ENCODE measurements at places on chromosomes 12 and 14. TPM values are rescaled to one million over a fixed set of nuclear protein-coding genes. Genes with fewer than 3 reads are reported as not detected.

- DNase-seq, result no peak
Observed at GRCh38 chr12:79557690-79558315, 133.0 kb downstream of the PAWR start.

DNA sequence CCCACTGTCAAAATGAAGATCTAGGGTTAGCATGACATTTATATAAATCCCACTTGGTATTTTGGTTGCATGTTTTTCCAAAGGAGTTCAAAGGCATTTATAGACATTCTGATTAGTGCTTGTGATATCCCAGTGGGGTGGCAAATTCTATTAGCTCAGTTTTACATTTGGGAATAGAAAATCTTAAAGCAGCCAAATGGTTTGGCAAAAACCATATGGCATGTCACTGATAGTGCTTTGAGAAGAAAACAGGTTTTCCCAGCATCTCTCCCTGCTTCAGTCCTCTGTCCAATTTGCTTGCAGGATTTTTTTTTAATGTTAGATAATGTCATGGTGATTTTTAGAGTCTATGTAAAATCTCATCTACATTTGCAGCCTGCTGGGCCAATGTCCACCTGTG, 225.1 kb upstream of the DIO3 start:
- no peak for DNase-seq

DNA sequence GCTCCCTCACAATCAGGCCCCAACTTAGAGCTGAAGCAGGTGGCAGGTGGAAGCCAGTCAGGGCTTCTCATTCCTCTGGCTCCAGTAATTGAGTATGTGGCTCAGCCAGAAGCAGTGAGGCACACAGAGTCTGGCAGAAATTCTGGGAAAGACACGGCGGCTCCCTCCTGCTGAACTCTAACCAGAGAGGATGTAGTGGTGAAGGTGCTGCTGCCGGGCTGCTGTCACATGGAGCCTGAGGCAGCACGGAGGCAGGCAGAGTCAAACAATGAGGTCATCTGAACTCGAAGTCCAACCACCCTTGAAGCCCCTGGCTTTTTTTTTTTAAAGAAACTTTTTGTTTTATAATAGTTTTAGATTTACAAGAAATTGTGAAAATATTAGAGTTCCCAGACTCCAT, 33.4 kb upstream of the SMOC1 start:
- DNase-seq, result no peak

DNA sequence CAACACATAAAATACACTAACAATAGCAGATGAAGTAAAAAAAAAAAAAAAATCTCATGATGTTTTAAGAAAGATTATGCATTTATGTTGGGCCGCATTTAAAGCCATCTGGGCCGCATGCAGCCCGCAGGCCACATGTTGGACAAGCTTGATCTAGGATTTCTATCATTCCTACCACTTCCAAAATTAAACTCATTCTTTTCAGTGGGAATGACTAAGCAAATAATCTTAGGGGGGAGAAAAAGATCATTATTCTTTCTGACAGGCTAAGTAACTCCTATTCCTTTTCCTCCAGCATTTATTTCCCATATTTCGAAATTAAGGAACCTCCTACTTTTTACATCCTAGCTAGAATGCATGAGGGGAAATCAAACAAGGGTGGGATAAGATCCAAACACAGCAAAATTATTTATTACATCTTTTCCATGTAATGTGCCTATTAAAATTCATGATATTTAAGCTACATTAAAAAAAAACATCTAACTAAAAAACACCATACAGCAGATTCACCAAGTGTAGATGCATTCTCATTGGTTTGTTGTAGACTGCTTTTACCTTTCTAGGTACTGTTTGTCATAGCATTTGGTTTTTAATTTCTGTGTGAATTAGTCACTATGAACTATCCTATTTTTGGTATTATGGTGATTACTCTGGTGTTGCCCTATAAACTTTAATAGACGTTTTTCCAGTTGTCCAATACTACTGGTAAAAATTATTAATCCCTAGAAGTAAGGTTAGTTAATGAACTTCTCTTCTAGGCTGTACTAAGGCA, 76.1 kb downstream of the RASSF8 start:
- DNase-seq, result no peak

DNA sequence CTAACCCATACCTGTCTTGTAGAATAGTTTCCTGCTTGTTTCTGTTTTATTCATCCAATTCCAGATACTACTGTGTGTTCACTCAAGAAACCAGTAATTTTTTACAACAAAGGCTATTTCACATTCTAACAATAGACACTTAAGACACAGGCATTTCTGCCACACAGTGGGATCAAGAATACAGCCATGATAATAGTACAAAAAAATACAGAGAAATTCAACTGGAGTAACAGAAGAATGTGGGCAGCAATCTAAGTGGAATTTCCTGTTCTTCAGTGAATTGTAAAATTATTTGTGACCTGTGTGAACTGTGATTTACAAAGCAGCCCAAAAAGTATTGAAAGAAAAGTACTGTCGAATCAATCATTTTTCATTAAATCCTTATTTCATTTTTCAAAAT, 282.9 kb downstream of the CCER1 start:
- no peak for DNase-seq

DNA sequence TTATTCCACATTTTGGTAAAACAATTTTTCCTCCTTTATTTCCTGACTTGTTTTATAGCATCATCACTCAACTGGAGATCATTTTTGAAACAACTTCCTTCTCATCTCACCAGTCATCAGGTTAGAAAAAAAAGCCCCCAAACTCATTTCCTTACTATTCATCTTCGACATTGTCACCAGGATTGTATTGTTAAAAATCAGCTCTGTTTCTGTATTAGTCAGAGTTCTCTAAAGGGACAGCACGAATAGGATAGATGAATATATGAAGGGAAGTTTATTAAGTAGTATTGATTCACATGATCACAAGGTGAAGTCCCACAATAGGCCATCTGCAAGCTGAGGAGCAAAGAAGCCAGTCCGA, 392.6 kb downstream of the FUT8 start:
- no peak for DNase-seq

GRCh38 chr14:71418532-71419245, 511.4 kb downstream of the PCNX1 start:
- DNase-seq, result no peak

SLC15A4 gene
- total RNA-seq, result 24.9 TPM

LRRK2 gene
- 0.02 TPM for total RNA-seq

IL22 gene
- total RNA-seq, result 0.42 TPM

Measured in activated CD4-positive, alpha-beta T cell treated with anti-CD3 and anti-CD28 coated beads, Interleukin-2, amount 10 ng/mL, durations not matched to agents 7 days and 5 days (primary cell).